ENCODE measurements at places on chromosomes 4 and X.

- DNase-seq, result no peak
Measured at GRCh38 chr4:81508411-81509185, 36.9 kb upstream of the RASGEF1B start.

GRCh38 chr4:110970642-110971041 lies 347.8 kb upstream of the PITX2 start:
- peak; percentile 1 for DNase-seq

GRCh38 chrX:18985186-18985435 lies 1.2 kb upstream of the PHKA2 start:
- no peak for DNase-seq

GRCh38 chr4:163654621-163655020 lies 160.1 kb downstream of the TMA16 start:
- DNase-seq, result no peak

- DNase-seq, result no peak
Measured at GRCh38 chrX:135410861-135411627, 10.7 kb upstream of the SMIM10L2A start.

DNA sequence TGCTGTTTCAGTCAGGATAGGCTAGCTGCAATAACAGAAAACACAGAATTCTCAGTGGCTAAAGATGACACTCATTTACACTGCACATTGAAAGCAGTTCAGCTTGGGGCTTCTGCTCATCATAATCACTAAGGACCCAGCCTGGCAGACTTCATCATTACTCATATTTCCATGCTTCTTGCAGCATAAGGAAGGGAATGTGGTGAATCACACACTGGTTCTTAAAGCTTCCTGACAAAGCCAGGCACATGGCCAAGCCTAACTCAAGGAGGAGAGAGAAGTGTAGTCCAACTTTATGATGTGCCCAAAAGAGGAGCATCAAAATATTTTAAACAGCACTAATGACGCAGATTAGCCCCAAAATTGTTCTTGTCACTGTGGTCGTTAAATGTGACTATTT lies 186.5 kb downstream of the BANK1 start:
- no peak for DNase-seq

- DNase-seq, result no peak
Measured at GRCh38 chr4:45475548-45475947, 648.3 kb downstream of the GABRG1 start.

GRCh38 chr4:23814996-23815660 lies 74.7 kb downstream of the PPARGC1A start:
- no peak for DNase-seq

DNA sequence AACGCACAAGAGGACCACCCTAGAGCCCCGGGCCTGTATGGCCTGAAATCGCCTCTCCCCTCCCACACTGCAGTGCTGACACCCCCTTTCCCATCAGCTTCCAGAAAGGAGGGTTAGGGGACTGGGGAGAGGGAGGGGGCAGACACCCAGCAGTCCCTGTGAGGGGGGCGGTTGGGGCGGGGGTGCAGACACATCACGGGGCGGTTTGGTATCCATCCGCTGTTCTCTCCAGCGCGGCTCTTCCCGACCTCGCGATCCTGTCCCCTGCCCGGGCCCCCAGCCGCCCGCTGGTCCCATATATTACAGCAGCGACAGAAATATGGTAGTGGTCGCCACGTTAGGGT lies 404 bp upstream of the GPRASP2 start:
- DNase-seq, result no peak

DNA sequence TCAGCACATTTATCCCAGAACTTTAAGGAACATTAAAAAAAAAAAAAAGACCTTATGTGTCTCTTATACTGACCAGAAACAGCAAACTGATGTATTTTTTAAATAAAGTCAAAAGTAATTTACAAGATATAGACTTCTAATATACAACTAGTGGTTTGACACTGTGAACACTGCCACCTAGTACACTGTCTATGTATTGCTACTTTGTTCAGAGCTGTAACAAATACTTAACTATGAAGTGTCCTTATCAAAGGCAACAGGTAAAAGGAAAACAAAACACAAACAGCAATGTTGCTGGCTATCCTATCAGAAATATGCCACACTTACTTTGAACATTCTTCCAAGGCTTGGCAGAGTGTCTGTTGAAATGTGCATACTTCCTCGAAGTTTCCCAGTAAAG lies 60.4 kb downstream of the CD40LG start:
- DNase-seq, result no peak

DNA sequence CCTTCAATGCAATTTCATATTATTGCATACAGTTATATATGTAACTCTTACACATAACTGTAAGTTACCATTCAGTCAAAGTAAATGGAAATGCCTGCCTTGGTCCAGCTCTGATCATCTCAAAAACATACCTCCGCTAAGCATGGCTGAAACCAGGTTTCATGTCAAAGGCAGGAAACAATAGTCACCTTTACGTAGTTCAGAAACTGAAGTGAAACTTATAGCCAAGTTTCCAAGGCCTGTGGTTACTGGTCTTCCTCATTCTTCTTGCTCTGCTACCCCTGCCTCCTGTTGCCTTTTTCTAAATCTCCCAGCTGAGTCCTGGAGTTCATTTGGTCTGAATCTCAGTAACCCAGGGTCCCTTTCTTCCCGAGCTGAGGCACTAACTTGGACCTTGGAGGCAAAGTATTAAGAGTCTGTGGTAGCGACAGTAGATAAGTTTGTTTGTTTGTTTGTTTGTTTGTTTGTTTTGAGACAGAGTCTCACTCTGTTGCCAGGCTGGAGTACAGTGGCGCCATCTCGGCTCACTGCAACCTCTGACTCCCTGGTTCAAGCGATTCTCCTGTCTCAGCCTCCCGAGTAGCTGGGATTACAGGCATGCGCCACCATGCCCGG lies 30.8 kb downstream of the DAPP1 start:
- peak; percentile 53 for DNase-seq

GRCh38 chr4:61336488-61336887 lies 136.4 kb downstream of the ADGRL3 start:
- DNase-seq, result no peak

DNA sequence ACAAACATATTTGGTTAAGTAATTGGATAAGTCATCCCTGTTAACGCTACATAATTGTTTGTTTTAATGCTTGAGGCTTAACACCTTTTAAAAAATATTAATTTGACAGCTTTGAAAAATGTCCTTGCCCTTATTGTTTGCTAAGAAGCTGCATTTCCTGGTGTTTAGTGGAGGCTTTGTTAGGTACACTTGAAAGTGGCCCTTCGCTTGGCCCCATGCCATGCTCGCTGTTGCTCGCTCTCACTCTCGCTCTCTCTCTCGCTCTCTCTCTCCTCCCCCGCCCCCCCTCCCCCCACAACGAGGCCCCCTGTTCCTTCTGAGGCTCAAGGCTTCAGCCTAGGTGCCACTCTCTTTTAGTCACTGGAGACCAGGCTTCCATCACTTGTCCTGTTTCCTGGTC lies 139.6 kb downstream of the DCLK2 start:
- no peak for DNase-seq

GRCh38 chrX:107760304-107761077 lies 15.1 kb downstream of the TSC22D3 start:
- DNase-seq, result no peak

GRCh38 chr4:173525118-173526011 lies 4.7 kb downstream of the HAND2 start:
- no peak for DNase-seq

- no peak for DNase-seq
Measured at GRCh38 chr4:36242629-36243354, 1.5 kb downstream of the ARAP2 start.

DNA sequence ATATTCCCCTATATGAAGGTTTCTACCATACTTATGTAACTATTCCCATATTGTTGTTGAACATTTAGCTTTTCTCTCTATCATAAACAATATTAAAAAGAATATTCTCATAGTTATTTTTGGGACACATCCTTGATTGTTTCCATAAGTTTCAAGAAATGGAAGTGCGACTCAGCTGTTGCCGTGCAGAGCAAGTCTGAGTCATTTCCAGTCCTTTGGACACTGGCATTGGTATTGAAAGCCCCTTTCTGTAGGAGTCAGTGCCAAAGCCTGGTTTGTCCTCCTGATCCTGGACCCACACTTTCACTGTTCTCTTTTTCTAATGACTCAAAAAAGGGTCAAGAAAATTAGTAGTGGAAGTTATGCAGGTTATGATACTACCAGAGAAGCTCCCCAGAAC lies 108.3 kb upstream of the DIAPH2 start:
- DNase-seq, result no peak

GRCh38 chrX:67734111-67734753 lies 190.4 kb downstream of the AR start:
- DNase-seq, result no peak

GRCh38 chrX:46433892-46434291 lies 111.3 kb downstream of the ZNF674 start:
- no peak for DNase-seq

GRCh38 chr4:7218686-7219085 lies 26.3 kb downstream of the SORCS2 start:
- DNase-seq, result no peak

DNA sequence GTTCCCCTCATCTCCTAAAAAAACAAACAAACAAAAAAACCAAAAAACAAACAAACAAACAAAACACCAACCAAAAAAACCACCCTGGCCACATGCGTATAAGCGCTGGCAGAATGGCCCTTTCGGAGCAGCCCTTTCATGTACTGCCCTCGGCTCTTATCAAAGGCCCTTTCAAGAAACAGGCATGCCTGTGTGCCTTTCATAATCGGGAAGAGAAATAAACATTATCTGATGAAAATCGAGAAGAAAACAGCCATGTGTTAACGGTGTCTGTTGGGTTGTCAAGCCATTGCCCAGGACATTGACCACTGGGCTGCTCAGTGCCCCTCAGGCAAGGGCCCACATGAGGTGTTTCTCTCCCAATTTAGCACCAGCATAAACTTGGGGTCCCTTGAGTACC lies 68.3 kb downstream of the PJA1 start:
- DNase-seq, result no peak

- no peak for DNase-seq
Measured at GRCh38 chr4:5209862-5210261, 158.6 kb downstream of the STK32B start.

DNA sequence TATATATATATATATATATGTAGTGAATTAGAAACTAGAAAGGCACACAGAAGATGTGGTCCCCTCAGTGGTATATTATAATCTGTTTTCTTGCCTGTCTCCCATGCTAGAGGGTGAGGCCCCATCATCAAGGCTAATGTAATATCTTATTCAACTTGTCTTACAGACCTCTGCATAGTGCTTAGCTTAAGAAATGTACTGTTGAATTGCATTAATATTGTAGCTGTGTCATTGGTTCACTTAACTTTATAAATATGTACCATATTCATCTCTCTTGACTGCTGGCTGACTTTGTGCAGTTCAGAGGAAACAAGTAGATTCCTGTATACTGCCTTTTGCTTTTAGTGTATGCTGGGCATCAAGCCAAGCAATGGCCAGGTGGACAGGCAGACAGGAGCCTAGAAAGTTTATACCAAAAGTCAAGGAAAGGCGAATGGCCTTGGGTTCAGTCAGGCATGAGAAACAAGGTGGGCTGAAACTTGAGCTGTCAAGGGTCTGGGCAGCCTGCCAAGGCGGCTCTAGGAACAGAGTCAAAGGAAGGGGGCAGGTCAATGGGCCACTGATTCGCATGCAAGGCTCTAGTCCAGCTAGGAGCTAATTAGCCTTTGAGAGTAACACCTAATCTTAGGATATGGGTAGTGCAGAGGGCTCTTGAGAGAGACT lies 78.8 kb upstream of the LEF1 start:
- no peak for DNase-seq

DNA sequence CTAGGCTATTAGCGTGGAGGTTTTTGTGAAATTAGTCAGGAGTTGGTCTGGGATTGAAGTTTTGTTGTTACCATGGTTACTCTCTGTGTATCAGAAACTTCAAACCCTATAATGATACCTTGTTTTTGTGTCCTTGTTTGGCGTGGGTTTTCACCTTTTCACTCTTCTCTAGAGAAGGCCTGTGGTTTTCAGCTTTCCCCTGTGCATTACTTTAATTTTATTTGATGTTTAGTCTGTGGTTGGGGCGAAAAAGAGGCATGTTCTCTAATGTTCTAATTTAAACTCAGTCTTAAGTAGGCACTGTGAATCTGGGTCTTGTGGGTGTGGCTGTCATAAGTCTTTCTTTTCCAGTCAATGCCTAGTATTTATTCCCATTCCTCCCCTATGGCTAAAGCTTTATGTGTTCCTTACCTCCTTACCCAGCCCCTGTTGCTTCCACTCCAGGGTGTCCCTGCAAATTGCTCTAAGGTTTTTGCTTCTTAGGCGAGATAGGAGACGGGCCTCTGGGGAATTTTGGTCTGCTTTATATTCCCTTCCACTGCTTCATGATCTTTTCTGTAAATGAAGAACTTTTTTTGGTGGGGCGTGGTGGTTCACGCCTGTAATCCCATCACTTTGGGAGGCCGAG lies 326.3 kb upstream of the ZCCHC13 start:
- peak; percentile 18 for DNase-seq

GRCh38 chrX:108666101-108666500 lies 70.3 kb downstream of the IRS4 start:
- DNase-seq, result no peak
